ENCODE measurements at places on chromosomes 6 and 20. TPM values are rescaled to one million over a fixed set of nuclear protein-coding genes. Genes with fewer than 3 reads are reported as not detected.

OVOL2 gene
- total RNA-seq = not detected

- DNase-seq = no peak
These were observed 19.3 kb downstream of the AHCY start for GRCh38 chr20:34283844-34284243.

OTOR gene
- total RNA-seq = not detected

LY6G6F gene
- total RNA-seq = not detected

- no peak for DNase-seq
These were observed 36.0 kb downstream of the ZNF311 start for GRCh38 chr6:28969129-28969528.
